ENCODE measurements at places on chromosomes 2 and 18.

- no peak for DNase-seq
Observed at GRCh38 chr18:813172-814071, 1.4 kb upstream of the YES1 start.

- DNase-seq, result no peak
Observed at GRCh38 chr18:48455555-48456478, 46.6 kb upstream of the ZBTB7C start.

DNA sequence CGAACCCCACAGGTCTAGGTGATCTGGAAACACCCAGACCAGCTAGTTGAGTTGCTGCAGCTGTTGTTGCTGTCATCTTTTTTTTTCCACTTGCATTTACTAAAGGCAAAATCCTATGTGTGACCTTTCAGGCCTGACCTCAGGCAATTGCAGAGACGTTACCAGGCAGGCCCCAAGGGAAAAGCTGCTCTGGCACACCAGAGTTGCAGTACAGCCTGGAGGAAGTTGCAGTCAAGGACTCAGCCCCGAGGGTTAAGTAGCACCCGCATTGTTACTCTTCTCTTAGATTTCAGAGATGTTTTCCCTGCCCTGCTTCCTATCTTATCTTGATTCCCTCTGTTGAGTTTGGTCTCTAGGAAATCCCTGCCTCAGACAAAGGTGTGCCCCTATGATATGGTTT is 45.2 kb upstream of the SMAD2 start:
- no peak for DNase-seq

DNA sequence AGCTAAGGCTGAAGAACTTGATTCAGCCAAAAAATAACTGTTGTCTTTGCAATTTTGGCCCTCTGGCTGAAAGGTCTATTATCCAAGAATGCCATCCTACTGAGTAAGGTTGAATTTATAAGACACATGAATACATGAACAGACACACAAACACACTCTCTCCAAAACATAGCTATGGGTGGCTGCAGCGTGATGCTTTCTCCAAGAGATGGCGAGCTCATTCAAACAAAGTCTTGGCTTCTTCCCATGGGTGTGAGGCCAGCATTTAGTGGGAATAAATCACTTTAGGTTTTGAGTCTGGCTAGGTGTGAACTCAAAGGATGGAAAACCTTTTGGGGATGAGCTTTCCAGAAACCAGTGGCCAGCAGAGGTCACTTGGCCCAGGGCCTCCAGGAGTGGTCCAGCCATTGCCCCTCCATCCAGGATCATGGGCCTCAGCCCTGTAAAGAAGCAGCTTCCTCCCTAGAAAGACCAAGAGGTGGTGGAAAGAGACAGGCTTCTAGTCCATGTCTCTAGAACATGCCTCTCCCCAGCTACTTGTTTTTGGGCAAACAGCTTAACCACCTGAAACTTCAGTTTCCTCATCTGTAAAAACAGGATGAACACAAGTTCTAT is 11.0 kb upstream of the OSR1 start:
- no peak for DNase-seq

DNA sequence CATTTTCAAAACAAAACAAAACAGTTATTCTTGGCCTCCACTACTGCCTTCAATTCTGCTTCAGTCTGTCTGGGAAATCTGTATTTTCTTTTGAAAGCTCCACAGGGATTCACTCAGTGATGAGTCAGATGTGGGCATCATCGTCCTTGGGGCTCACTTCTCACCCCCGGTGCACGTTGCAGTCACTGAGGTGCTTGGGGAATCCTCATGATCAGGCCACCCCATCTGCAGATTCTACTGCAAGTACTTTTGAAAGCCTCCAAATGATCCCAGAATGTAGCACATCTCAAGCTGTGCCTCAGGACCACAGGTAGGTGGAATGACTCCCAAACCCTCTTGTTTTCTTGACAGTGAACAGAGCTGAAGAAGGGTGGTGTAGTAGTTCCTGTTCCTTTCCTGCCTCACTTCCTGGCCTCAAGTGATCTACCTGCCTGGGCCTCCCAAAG is 34.3 kb downstream of the LPIN2 start:
- DNase-seq, result no peak

DNA sequence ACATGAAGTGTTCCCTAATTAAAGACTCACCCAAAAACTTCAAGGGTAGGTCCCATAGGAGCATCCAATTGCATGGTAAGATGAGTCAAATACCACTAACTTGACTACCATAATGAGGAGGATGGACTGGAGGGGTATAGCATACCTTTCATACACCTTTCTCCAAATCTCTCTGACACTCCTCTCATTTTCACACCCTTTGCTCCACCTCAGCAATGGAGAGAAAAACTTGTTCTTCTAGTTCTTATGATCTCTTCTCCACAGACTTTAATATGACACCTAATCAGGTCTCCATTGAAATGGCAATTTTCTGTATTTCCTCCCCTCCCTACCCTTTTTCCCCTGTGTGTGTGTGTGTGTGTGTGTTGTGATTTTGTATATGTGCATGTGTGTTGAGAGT is 41.1 kb upstream of the MAP2 start:
- DNase-seq, result no peak

- DNase-seq, result no peak
Observed at GRCh38 chr2:108536911-108537310, 2.6 kb downstream of the LIMS1 start.

- DNase-seq, result no peak
Observed at GRCh38 chr2:99851089-99851488, 291.3 kb downstream of the AFF3 start.

GRCh38 chr2:190432567-190433231 is 24.5 kb downstream of the MFSD6 start:
- no peak for DNase-seq

DNA sequence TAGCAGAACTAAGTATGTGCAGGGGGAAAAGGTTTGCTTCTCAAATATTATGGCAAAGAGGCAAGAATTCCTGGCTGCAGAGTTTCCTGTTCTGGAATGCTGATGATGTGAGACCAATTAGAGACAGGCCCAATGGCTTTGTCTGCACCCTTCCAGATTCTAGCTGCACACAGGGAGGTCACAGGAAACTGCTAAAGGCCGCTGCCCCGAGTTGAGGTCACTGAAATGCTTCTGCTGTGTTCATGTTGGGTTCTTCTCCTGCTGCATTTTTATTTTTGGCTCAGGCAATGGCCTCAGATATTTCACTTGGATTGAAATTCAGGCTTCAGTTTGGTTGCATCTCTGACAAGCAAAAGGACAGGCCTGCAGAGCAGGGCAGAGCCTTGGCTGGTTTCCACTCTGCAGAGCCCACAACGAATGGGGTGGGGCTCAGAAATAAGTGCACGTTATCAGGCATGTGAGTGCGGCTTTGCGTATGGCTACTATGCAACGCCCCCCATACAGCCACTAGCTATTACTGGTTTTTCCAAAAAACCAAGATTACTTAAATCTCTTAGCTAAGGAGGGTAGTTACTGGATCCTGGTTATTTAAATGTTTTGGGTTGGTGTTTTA is 66.9 kb upstream of the FZD5 start:
- no peak for DNase-seq

- DNase-seq, result no peak
Observed at GRCh38 chr2:105184420-105184819, 57.1 kb upstream of the GPR45 start.

DNA sequence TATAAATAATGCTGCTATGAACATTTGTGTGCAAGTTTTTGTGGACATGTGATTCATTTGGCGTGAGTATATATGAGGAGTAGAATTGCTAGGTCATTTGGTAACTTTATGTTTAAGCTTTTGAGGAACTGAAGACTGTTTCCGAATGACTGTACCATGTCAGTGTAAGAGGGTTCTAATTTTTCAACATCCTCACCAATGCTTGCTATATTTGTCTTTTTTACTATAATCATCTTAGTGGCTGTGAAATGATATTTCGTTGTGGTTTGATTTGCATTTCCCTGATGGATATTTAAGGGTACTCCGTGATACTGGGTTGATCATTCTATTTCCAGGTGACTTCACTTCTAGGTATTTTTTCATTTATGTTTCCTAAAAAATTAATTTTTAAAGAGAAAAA is 241.1 kb downstream of the BCL2 start:
- DNase-seq, result no peak

GRCh38 chr2:144011098-144011497 is 508.8 kb downstream of the ZEB2 start:
- DNase-seq, result no peak

GRCh38 chr2:33275689-33276444 is 200.6 kb upstream of the RASGRP3 start:
- peak; percentile 31 for DNase-seq

DNA sequence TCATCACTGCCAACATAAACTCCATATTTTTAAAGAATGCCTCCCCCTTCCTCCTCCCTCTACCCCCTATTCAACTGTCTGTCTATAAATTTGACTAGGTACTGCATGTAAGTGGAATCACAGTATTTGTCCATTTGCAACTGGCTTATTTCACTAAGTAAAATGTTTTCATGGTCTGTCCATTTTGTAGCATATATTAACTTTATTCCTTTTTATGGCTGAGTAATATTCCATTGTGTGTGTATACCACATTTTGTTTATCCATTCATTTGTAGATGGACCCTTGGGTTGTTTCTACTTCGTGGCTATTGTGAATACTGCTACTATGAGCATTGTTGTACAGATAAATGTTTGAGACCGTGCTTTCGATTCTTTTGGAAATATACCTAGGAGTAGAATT is 10.7 kb downstream of the SEH1L start:
- no peak for DNase-seq

DNA sequence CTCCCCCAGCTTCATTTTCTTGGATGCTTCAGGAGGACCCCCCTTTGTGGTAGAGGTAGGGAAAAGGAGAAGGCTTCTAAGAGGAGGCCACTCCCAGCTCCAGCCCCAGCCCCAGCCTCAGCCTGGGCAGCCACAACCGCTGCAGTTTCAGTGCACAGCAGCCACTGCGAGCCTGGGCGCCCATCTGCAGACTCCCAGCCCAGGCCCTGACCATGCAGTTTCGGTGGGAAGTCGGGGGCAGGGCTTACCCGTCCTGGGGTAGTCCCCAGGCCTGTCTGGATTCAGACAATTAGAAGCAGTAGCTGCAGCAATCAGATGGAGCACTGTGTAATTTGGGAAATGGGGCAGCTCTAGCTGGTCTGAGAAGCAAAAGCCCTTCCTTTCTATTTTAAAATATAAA is 28.6 kb downstream of the ITM2C start:
- DNase-seq, result no peak

GRCh38 chr18:13374096-13374467 is 155.5 kb downstream of the LDLRAD4 start:
- DNase-seq, result no peak

- DNase-seq, result no peak
Observed at GRCh38 chr18:36655074-36655473, 173.7 kb downstream of the TPGS2 start.

DNA sequence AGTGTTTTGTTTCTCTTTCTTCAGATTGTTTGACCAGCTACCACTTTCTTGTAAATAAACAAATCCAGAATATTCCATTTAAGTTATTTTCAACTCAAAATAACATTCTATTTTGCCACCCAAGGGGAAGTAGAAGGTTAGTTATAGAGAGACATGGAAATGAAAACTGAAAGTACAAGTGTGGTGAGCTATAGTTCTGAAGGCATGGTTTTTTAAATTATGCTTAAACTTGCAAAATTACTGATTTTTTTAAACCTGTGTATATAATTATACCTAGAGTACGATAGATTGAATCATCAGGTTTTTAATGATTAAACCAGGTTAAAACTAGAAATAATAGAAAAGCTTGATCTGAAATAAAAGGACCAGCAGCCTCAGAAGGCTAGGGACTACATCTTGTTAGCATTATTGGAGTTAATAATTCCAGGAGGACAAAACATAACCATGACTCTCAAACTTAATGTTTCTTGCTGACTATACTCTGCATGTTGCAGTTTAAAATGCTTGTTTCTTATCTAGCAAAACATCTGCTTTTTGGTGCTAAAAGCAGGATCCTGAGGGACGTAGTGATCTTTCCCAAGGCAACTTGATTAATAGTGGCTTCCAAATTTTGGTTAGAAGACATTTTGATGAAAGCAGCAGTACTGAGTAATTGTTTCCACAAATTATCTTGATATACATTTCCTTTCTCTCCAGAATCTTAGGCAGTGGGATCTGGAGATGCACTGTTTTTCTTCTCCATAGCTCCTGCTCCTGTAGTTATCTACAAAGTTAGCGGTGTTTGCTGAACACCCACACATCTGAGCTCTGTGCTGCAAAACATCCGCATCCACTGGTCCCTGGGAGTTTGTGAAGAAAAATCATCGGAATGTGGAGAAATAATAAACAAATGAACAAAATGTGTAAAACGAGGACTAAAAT is 327.2 kb upstream of the PKDCC start:
- no peak for DNase-seq

- no peak for DNase-seq
Observed at GRCh38 chr2:31696068-31696467, 115.3 kb upstream of the SRD5A2 start.

DNA sequence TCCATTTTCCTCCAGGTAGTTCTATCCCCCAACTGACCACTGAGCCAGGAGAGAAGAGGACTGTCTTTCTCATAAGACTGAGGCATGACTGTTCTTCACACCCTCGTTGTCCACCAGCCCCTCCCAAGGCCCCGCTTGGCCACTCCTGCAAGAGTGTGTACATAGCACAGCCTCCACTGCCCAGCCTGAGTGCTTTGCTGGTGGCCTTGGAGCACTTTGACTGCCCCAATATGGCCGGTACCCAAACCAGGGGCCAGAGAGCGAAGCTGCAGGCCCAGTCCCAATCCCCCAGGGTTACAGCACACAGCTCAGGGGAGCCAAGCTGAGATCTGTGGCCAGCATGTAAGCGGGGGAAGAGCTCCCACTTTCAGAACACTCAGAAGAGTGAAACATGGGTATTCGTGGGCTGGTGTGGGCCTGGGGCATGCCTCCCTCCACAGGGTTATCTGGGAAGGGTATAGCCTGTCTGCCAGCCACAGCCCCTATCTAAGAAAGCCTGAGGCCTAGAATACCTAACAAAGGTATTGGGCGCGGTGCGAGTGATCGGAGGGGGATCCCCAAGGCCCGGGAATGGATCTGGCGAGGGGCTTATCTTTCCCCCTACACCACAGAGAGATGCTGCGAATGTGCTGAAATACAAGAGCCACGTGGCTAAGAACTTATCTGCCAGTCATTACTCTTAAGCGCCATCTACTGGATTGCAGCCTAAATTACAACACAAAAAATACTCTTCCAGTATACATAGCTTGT is 163.8 kb downstream of the WDPCP start:
- DNase-seq, result no peak

Measured in caudate nucleus (tissue), 63 donors.